ENCODE measurements at places on chromosomes 7 and 10. TPM values are rescaled to one million over a fixed set of nuclear protein-coding genes. Genes with fewer than 3 reads are reported as not detected.

DNA sequence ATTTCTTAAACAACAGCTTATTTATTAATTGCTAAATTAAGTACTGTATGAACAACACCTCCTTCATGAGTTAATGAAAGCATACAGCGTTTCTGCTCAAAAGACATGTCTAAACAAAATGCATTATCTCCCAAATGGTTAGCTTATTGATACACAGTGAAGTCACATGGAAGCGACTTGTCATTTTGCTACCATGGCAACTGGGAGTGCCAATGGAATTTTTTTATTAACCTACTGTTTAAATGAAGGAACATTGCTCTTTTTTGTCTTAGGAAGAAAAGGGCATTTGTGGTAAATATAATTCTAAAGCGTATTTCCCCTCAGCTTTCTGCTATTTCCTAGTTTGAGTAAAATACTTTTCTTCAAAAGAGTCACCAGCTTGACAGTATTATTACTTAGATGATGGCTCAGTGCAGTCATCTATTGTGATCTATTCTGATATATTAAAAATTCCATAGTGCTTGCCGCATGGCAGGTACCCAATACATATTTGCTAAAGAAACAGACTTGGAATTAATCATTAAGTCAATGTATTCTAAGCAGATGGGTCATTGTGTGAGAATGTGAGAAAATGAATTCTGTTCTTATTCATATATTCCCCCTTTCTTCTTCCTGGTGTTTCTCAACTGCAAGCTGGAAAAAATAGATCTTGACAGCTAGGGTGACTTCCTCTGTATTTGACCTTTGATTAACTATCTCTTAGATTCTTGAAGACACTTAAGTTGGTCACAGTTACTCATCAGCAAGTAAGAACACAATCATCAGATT is 818.3 kb downstream of the MAGI2 start:
- no peak for DNase-seq

- DNase-seq: no peak
Measured at GRCh38 chr7:29354340-29354739, 159.8 kb downstream of the CHN2 start.

- no peak for DNase-seq
Measured at GRCh38 chr10:114806562-114807391, 14.8 kb upstream of the FHIP2A start.

DNA sequence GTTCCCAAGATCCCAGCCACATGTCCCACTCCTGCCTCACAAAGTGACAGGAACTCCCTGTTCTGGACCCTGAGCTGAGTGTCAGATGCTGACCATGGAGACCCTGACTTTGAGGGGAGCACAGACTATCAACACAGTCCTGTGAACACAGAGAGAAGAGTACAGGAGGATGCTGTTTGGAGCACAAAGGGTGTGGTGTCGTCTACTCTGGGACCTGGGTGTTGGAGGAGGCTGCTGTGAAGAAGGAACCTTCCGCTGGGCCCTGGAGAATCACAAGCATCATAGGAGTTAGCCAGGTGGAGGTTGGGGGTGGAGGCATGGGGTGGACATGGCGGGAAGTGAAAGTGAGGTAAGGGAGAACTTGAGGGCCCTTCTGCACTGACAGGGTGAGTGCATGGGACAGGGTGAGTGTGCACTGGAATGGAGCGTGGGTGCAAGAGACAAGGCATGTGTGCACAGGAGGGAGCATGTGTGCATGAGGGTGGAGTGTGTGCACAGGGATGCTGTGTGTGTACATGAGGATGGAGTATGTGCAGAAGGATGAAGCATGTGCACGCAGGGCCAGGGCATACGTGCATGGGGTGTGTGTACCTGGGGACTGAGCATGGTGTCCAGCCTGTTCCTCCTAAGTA is 70.7 kb upstream of the ANTXRL start:
- no peak for DNase-seq

OR6V1 gene
- not detected for total RNA-seq

GAD2 gene
- not detected for total RNA-seq

AKR1C1 gene
- 0.93 TPM for total RNA-seq

ACTL6B gene
- not detected for total RNA-seq

Measured in activated naive CD4-positive, alpha-beta T cell treated with anti-CD3 and anti-CD28 coated beads, Interleukin-2, amount 50 U/mL, for 72 hours (primary cell).